COR-L47 (cell line): ENCODE measurements at places on chromosomes 12 and 14.
A peak's percentile ranks its signal among the peaks of the same experiment; 100 is the strongest.

DNA sequence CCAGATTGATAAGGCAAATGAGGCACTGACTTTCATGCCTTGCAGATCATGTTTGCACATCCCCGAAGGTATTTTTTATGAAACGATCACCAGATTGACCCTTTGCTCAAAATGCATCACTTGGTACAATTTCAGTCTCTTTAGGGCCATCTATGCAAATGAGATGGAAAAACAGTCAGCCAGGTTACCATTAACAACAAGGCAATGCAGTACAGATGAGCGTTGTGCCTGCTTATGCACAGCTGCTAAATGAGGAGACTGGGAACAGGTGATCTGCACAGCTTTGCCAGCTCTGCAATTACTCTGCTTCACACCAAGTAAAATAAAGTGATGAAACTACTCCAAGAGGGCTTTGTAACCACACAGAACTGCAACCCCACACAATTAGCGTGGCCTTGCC, 26.1 kb upstream of the PLEKHG7 start:
- no peak for DNase-seq

GRCh38 chr14:54627540-54628363, 60.8 kb downstream of the SAMD4A start:
- no peak for DNase-seq

DNA sequence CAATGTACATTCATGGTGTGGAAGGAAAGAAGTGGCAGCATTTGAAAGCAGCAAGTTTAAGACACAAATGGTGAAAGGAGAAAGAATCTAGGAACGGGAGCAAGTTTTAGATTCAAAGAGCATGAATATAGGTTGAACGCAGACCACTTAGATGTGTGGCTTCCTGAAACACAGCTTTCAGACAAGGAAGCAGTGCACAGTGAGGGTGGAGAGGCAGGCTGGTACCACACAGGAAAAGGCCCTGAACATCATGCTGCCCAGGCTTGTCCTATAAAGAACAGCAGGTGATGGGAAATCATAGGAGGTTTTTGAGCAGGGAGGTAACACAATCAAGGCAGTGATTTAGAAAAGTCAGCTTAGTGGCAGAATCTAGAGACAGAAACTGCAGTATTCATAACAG, 35.6 kb downstream of the GNS start:
- no peak for DNase-seq

GRCh38 chr12:38921025-38921677, 15.8 kb upstream of the CPNE8 start:
- peak; percentile 47 for DNase-seq

GRCh38 chr12:132700212-132700822, 10.3 kb upstream of the PGAM5 start:
- DNase-seq, result no peak

GRCh38 chr14:55838529-55839052, 258.6 kb downstream of the KTN1 start:
- no peak for DNase-seq

- DNase-seq, result no peak
These were observed 132.4 kb downstream of the BRMS1L start for GRCh38 chr14:35958499-35958898.

- no peak for DNase-seq
These were observed 404.7 kb downstream of the DAD1 start for GRCh38 chr14:22184157-22184829.
